Stimulated activated CD4-positive, alpha-beta T cell treated with anti-CD3 and anti-CD28 coated beads, Interleukin-1b, Interleukin-23, amount 100 ng/mL, for 48 hours (primary cell): ENCODE measurements at places on chromosomes 2 and 18.
A peak's percentile ranks its signal among the peaks of the same experiment; 100 is the strongest.

DNA sequence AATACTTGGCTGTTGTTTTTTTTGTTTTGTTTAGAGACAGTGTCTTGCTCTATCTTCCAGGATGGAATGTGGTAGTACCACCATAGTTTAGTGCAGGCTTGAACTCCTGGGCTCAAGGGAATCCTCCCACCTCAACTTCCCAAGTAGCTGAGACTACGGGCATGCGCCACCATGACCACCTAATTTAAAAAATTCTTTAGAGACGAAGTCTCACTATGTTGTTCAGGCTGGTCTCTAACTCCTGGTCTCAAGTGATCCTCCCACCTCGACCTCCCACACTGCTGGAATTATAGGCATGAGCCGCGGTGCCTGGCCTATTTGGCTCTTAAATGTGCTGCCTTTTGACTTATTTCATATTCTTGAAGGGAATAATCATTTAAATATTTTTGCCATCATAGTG, 60.1 kb downstream of the PTPN4 start:
- no peak for DNase-seq

- no peak for DNase-seq
Observed at GRCh38 chr2:232431705-232432590, 24.0 kb upstream of the ALPI start.

DNA sequence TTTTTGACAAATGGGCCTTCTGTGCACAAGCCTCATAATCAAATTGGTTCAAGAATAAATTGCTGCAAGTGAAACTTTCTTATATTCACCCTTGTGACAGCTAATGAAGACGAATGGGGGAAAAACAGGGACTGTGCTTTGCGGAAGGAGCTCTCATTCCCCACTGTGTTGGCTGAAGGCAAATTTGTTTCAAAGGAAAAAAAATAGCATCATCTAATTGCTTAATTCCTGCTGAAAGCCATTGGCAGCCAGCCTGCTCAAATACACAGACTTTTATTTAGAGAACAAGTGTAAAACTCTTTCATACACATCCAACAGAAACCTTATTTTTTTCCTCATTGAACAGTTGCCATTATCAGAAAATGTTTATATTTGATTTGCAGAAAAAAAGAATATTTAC, 172.3 kb downstream of the ARL6IP6 start:
- DNase-seq, result no peak

GRCh38 chr2:18829976-18830375, 240.6 kb upstream of the NT5C1B start:
- DNase-seq, result no peak

- DNase-seq, result no peak
Observed at GRCh38 chr2:101899871-101900270, 91.9 kb upstream of the IL1R2 start.

GRCh38 chr2:197710424-197711042, 5.4 kb downstream of the MARS2 start:
- DNase-seq, result peak; percentile 13
